ENCODE measurements at places on chromosomes 2 and 18. TPM values are rescaled to one million over a fixed set of nuclear protein-coding genes. Genes with fewer than 3 reads are reported as not detected.

- DNase-seq, result no peak
These were observed 69.0 kb upstream of the ALPP start for GRCh38 chr2:232309592-232309991.

- peak; percentile 56 for DNase-seq
These were observed 2.4 kb downstream of the TTN start for GRCh38 chr2:178804791-178805190.

GRCh38 chr2:145887915-145888314, 1368.0 kb upstream of the ZEB2 start:
- no peak for DNase-seq

DNA sequence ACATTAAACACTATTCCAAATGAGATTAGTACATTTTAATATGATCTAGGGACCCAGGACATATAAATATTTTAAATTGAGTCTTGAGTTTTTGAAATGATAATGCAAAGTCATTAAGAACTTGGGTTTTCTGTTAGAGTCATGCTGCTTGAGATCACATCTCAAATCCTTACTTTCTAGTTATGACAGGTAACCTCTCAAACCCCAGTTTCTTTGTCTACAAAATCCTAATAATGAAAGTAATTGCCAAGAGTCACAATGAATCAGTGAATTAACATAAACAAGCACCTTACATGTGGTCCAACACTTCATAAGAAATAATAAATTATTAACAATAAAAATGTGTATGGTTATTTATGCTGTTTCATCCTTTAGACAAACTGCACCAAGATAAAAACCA, 607.6 kb downstream of the LRP1B start:
- no peak for DNase-seq

GRCh38 chr2:157260533-157261198, 3.2 kb downstream of the GALNT5 start:
- no peak for DNase-seq

DNA sequence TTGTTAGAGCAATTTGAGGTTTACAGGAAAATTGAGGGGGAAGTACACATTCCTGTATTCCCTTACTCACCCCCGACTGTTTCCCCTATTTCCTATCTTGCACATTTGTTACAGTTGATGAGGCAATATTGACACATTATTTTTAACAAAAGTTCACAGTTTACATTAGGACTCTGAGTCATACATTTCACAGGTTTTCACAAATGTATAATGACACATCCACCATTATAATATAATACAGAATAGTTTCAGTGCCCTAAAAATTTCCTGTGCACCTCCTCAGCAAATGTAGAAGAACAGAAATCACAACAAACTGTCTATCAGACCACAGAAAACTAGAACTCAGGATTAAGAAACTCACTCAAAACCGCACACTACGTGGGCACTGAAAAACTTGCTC, 160.6 kb upstream of the RMP24 start:
- DNase-seq, result no peak

DNA sequence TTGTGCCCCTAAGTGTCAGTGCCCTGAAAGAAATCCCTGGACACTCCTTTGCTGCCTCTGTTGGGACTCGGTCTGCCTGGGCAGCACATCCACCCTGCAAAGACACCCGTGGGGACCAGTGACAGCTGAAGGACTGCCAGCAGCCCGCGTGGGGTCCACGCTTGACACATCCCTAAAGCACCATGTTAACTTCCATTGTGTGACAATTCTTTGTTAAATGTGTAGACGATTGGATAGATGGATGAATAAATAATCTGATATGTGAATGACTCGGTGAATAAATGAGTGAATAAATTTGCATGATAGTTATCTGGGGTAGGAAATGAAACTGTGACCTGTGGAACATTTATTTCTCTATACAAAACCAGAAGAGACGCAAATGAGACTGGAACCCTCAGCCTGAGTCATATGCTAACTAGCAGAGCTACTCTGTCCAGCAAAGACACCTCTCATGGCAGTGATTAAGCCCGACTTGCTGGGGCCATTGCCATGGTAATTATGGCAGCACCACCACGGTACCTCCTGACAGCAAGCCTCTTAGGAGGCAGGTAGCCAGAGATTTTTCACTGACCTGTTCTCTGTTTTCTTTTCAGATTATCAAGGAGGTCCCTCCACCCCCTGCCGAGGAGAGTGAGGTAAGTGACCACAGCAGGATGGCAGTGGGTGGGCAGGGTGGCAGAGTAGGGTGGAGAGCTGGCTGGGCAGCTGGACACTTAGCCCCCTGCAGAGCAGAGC, 156.8 kb downstream of the ANTXR1 start:
- DNase-seq, result no peak

DNA sequence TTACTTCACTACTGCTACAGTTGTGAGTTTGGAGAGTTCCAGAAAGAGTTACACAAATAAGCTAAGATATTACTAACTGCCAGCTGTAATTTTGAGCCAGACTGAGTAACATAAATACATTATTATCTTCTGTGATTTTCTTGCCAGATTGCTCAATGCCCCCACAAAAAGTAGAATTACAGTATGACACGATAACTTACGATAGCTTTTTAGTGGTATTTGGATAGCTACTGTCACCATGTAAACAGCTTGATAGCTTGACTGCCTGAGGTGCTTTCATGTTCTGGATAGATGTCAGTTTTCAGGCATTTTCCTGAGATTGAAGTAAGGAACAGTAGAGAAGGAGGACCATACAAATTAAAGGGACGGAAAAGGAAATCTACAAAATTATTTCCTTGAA, 533.3 kb downstream of the SOCS6 start:
- DNase-seq, result no peak

GRCh38 chr2:168935810-168936581, 34.9 kb downstream of the G6PC2 start:
- DNase-seq, result no peak

DNA sequence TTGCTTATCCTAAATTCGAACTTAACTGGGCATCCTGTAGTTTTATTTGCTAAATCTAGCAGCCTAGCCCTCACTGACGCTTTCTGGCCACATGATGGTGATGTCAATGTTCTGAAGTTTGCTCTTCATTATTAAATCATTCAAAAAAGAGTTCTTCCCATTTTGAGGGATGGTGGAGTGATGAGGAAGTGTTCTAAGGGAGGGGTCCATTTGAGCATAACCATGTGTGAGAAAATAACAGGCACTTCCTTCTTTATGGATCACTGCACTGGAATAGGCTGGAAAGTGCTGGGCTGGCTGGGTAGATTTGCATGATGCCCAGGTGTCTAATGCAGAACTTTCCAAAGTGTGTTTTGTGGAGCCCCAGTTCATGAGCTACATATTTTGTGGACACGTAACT, 74.2 kb downstream of the TNFRSF11A start:
- DNase-seq, result no peak

- no peak for DNase-seq
These were observed 190.7 kb downstream of the MTCL1 start for GRCh38 chr18:8895987-8896619.

The IL18R1 gene
- 0.05 TPM for total RNA-seq

The GKN2 gene
- total RNA-seq, result not detected

The EPB41L3 gene
- not detected for total RNA-seq

Data from HT-29 (cell line).